ENCODE measurements at places on chromosomes 6 and 20.

DNA sequence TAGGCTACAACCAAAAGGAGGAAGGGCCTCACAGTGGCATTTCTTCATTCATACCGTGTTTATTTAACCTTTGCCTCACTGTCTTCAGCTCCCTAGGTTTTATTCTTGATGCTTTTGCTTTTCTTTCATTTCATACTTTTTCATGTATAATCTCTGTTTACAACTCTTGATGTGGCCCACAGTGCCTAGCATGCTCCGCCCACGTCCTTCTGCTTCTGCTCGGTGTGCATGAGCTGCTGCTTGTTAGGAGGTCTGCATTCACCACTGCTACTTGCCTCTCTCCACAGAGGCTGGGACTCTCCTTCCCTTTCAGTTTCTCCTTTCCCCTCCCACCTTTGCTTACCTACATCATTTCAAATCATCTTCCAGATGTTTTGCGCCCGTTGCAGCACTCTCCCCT lies 147.6 kb downstream of the EYA4 start:
- DNase-seq = no peak

- DNase-seq = no peak
Observed at GRCh38 chr6:162821102-162821501, 93.3 kb downstream of the PACRG start.

DNA sequence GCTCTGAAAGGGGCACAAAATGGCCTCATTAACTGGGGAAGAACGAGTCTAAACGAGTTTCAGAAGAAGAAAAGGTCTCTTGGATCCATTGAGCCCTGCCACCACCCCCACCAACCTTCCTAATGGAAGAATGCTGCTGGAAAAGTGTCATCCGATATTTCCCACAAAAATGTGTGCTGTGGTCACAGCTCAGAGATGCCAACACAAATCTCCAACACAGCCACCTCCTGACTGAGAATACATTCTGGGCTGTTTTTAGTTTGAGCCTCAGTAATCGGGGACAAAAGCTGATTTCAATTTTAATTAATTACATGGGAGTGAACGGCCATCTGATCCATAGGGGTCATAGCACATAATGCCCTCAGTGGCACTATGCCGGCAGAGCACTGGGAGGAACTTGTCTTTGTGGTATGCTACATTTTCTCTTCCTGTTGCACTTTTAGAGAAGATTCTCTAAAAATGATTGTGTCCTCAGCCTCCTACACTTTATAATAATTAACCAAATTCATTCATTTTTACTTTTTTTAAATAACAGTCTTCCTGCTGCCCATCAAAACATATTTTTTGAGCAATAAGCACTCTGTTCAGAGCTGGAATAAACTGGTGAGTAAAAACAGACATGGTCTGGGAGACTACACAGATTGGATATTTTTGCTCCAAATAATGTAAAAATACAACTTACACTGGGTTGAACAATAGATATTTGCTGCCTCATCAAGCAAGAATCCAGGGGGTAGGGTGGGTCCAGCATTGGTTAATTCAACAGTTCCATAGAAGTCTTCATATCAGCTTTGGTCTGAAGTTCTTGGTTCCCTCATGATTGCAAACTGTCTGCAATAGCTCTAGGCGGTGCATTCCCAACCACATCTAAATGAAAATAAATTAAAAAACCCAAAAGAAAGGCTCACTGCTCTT lies 143.6 kb upstream of the TMEM170B start:
- peak; percentile 48 for DNase-seq

GRCh38 chr20:45154183-45154582 lies 20.5 kb upstream of the PI3 start:
- DNase-seq = peak; percentile 22

DNA sequence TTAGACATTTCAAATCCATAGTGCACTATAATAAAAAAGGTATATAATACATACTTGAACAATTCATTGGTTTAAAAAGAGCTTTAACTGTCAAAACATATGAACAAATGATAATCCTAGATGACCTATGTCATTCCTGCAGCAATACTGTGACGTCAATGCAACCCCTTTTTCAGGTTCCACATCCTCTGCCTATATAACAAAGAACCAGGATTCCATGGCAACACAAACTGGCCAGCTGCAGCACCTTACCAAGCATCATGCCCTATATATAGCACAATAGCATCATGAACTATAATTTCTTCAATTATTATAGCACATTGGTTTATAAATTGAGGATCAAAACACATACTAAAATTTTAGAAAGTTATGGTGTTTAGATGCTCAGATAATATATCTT lies 578 bp upstream of the PTCHD4 start:
- DNase-seq = no peak

GRCh38 chr20:4322499-4322898 lies 307.1 kb upstream of the RNF24 start:
- no peak for DNase-seq

DNA sequence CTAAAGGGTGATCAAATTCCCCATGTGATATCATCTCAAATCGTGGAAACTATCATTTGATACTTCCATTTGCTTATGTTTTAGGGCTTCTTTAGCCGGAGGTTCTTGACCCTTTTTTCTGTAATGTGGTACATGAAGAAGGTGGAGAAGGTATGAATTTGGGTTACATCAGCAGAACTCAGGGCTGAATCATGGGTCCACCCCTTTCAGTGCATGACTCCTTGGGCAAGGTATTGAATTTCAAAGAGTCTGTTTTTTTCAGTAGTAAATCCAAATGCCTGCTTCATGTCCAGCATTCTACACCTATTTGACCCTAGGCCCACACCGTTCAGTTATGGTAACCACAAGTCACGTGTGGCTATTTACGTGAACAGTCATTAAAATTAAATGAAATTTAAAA lies 30.6 kb upstream of the QKI start:
- peak; percentile 38 for DNase-seq

DNA sequence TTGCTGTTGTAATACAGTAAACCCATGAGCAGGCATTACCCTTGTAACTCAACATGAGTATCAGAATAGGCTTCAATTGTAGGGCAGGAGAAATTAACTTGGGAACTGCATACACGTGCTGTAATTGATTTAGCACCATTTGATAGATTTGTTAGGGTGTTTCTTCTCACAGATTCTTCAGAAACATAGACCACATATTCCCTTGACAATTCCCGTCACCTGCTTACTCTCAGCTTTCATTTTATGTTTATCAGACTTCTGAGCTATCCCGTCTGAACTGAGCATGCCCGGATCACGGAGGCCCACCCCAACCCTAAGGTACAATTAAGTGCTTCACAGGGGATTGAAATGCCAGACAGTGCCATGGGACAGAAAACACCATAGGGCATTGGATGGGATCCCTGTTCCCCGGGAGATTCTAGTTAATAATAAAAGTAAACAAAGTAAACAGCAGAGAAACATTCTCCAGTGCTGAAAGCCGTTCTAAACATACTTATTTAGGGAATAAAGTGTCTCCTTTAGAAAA lies 179.7 kb downstream of the PHACTR1 start:
- no peak for DNase-seq

DNA sequence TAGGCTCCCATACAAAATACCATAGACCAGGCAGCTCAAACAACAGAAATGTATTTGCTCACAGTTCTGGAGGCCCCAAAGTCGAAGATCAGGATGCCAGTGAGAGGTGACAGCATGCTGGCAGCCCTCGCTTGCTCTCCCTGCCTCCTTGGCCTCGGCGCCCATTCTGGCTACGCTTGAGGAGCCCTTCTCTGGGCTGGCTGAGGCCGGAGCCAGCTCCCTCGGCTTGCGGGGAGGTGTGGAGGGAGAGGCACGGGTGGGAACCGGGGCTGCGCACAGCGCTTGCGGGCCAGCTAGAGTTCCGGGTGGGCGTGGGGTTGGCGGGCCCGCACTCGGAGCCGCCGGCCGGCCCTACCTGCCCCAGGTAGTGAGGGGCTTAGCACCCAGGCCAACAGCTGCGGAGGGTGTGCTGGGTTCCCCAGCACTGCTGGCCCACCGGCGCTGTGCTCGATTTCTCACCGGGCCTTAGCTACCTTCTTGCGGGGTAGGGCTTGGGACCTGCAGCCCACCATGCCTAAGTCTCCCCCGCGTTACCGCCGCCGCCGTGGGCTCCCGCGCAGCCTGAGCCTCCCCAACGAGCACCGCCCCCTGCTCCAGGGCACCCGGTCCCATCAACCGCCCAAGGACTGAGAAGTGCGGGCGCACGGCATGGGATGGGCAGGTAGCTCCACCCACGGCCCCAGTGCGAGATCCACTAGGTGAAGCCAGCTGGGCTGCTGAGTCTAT lies 32.6 kb upstream of the SERPINB9 start:
- no peak for DNase-seq

DNA sequence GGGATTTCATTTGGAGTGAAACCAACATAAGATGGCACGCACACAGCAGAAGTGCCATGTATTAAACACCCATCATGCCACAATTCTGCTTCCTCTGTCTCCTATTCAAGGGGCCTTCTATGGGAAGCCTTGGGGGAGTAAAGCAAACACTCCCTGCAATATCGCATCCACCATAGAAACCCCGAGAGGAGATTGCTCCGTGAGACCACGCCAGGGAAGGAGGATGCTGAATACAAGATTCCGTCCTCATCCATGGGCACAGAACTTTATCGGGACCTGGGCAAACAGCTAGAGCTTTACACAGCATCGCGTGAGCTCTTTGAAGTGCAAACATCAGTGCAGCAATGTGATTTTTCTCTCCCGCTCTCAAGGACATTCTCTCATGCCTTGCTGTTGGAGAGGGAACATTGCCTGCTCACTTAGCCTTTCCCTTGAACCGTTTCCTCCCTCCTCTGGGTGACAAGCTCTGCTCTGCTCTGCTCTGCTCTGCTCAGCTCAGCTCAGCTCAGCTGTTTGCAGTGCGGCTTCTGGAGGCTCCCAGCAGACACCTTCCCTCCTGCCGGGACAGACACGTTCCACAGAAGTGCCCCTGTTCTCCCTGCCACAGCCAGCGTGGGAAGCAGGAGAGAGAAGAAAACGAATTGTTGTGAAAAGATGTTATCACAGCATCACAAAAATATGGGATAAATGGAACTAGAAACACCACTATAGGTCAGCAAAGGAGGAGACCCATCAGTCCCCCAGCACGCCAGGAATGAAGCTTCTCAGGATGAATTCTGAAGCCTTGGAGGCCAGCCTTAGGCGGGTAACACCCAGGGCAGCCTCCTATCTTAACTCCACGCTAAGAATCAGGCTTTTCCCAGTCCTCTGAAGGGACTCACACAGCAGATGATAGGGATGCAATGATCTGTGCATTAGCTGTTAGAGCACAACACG lies 48.2 kb downstream of the RNASET2 start:
- DNase-seq = no peak

DNA sequence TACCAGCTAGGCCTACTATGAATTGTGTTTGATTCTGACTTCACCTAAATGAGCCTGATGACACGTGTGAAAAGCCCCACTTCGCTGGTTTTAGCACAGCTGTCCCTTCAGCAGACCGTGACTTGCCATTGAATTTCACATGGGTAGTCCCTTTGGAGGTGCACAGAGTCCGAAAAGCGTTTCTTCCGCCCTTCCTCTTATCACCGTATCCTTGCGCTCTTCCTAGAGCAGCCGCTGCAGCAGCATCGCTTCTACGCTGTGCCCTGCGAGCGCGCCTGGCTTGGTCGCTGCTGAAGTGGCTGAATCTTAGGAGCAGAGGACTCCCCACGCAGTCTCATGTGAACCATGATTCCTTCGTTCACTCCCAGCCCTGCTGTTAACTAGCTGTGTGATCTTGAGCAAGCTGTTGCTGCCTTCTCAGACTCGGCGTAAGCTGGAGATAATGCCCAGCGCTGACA lies 127.0 kb downstream of the PACRG start:
- DNase-seq = no peak

- DNase-seq = no peak
Observed at GRCh38 chr6:73624896-73625295, 28.9 kb downstream of the SLC17A5 start.

GRCh38 chr6:11366183-11366933 lies 133.9 kb upstream of the NEDD9 start:
- no peak for DNase-seq

- DNase-seq = no peak
Observed at GRCh38 chr20:1367479-1367878, 25.4 kb downstream of the FKBP1A start.

DNA sequence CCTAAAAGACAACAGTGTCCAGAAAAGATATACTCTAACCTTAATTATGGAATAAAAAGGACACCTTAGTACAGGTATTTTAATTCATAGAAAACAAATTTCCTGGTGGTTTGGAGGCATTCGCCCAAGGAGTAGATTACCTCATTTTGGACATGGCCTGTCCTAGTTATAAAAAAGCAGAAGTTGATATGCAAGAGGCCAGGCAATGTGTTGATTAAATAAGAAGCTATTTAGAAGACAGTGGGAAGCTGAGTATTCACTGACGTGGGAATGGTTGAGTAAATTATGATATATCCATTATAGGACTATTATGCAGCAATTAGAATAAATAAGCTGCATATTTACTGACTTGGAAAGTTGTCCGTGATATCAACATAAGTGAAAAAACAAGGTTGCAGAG lies 314.9 kb downstream of the ALDH8A1 start:
- no peak for DNase-seq

- DNase-seq = peak; percentile 51
Observed at GRCh38 chr6:34242252-34243130, 5.8 kb downstream of the HMGA1 start.

DNA sequence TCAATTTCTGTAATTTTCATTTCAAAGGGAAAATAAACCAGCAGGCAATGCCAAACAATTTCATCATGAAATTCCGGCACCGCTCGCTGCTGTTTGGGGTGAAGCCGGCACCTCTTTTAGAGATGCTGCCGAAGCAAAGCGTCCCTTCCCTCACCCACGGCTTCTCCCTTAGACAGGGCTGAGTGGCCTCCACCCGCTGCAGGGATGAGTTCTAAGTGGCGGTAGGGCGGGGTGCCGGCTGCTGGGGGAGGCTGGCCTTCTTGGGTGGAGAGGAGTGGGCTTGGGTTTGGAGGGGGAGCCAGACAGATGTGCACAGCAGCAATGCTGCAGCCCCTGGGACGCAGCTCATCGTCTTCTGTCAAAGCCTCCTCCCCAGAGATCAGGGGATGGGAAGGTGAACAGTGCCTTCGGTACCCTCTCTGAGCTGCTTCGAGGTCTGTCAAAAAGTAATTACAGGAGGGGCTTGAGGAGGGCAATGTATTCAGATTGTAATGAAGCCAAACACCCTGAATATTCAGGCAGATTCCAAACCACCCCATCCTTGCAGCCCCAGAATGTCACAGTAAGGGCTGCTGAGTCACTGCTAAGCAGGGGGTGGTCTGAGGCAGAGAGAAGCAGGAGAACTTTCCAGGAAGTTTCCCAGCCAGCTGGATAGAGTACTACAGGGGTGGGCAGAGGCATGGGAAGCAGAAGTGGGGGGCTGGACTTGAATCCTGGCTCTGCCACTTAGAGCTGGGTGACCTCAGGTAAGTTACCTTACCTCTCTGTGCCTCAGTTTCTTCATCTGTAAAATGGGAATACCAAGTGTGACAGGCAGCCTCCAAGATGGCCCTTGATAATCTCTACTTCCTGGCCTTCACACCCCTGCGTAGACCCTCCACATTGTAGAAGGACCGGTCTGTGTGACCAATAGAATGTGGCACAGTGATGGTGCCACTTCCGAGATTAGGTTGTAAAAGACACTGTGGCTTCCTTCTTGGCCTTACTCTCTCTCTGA lies 96.6 kb downstream of the SULF2 start:
- DNase-seq = no peak

DNA sequence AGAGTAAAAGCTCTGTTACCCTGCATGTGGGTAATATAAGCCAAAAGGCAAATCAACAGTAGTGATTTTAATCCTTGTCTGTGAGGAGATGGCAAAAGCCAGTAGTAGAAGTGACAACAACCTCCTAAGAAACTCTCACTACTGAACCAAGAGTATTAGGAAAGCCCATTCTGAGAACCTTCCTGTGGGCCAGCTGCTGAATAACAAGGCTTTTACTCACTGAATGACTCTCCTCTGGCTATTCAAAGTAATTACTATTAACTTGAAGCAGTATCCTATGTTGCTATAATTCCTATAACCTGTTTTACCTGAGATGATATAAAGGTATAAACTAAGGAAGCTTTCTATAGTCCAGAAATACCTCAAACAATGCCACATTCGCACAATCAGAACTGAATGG lies 55.1 kb downstream of the CHD6 start:
- DNase-seq = no peak

All from cardiac fibroblast (primary cell).